ENCODE measurements at places on chromosomes 7 and 10. TPM values are rescaled to one million over a fixed set of nuclear protein-coding genes. Genes with fewer than 3 reads are reported as not detected.

DNA sequence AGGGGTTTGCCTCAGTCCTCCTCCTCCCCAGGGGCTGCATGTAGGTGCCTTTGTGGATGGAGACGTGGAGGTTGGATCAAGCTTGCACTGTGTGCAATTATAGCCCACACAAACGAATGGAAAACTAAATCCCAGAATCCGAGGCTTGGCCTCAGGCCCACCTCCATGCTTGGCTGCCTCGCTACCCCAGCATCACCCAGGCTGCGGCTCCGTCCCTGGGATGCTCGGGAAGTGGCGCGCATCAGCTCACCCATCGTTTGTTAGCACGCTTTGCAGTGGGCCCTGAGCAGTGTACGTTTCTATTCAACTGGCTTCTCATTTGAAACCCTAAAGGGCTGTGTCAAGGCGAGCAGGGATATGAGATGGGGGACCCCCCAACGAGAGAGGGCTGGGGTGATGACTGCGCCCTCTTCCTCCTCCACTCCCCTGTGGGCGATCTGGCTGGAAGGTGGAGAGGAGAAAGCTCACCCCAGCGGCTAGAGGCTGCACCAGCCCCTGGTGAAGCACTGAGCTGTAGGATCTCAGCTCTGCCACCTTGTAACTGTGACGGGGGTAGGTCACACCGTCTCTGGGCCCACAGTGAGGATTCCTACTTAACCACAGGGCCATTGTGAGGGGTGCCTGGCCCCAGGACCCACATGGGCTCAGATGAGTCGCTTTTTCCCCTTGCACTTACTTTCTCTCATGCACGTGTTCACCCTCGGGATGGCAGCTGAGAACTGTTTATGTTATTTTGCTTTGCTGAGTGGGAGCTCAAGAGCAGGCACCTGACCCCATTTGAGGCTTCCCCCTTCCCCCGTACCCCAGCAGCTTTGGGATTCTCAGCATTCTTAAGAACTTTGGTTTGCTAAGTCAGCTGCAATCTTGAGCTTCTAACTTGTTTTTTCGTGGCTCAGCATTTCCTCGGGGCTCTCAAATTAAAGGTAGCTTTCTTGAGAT, 12.7 kb upstream of the BTBD16 start:
- DNase-seq, result no peak

DNA sequence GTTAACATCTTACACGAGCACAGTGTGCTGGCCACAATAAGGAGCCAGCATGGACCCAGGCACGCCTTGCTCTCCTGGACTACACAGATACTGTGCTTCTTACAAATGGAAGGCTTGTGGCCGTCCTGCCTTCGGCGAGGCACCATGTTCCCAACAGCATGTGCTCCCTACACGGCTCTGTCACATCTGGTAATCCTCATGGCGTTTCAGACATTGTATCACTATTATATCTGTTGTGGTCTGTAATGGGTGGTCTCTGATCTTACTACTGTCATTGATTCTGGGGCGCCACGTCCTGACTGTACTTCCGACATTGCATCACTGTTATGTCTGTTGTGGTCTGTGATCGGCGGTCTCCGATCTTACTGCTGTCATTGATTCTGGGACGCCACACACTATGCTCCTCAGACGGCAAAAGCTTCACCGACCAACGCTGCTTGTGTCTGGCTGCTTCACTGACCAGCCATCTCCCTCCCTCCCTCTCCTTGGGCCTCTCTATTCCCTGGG, 195.4 kb downstream of the MAD1L1 start:
- peak; percentile 39 for DNase-seq

DNA sequence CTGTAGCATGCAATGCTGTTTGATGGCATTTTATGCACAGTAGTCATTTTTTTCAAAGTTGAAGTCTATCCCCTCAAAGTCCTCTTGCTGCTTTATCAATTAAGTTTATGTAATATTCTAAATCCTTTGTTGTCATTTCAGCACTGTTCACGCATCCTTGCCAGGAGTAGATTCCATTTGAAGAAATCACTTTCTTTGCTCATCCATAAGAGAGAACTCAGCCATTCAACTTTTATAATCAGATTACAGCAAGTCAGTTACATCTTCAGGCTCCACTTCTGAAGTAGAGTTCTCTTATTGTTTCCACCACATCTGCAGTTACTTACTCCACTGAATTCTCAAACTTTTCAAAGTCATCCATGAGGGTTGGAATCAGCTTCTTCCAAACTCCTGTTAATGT, 32.3 kb downstream of the SDHAF3 start:
- DNase-seq, result no peak

DNA sequence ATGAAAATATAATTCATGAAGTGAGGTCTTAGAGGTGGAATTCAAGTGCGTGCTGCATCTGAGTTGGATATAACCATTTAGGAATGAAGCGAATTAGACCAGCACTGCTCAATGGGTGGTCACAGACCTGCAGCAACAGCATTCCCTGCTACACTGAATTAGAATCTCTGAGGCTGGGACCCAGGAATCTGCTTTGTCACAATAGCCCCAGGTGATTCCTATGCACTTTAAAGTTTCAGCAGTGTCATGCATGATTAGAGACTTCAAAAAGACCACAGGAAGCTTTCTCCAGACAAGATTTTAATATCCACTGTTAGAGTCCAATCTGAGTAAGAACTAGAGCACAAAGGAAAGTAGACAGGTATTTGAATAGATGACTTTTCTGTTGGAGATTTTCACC, 352.8 kb upstream of the VSTM2A start:
- no peak for DNase-seq

DNA sequence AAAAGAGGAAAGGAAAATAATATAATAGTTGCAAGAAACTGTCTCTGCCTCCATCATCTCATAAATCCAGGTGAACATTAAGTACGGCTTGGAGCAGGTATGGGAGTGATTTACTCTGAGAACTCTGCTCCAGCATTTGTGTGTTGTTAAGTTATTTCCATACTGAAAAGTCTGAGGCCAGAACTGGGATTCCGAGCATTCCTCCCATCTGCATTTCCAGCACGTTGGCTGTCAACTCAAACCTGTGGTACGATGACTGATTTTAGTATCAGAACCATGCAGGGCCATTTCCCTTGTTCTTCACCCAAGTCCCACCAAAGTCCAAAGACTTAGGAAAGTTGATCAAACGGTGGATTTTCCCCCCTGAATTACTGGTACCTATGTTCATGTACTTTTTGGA, 104.9 kb downstream of the CREB5 start:
- no peak for DNase-seq

GRCh38 chr10:19098803-19099202, 50.2 kb downstream of the MALRD1 start:
- DNase-seq, result no peak

DNA sequence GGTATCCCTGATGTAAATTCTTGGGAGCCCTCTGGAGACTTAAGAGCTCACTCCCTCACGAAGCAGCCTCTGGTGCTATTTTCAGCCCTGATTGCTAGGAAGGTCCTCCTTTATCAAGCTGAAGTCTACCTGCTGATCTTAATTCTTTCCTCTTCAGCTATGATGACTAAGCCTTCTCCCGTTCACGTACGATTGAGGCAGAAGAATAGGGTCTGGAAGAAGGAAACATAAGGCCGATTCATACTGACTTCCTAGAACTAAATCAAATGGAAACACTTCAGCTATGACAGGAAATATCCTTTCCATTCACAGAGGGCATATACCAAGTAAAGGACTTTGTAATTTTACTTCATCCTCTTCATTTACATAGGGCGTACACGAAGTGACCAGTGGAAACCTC, 107.0 kb downstream of the CPXM2 start:
- DNase-seq, result no peak

DNA sequence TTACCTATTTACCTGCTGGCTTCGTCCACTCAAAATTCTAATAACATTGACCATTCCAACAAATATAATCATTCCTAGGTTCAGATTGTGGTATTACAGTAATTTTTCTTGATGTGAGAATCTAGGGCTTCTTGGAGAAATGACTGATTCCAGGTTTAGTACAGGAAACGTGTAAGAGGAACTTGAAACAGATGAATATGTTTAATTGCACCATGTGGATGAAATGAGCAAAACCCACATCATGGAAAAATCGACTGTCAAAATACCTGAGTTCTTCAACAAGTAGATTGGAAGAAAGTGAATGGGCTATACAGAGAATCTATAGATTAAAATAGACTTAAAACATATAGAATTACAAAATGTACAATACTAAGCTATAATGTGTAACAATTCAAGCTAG, 24.9 kb upstream of the OR9A4 start:
- DNase-seq, result no peak

GRCh38 chr10:10873289-10873688, 144.4 kb upstream of the CELF2 start:
- no peak for DNase-seq

DNA sequence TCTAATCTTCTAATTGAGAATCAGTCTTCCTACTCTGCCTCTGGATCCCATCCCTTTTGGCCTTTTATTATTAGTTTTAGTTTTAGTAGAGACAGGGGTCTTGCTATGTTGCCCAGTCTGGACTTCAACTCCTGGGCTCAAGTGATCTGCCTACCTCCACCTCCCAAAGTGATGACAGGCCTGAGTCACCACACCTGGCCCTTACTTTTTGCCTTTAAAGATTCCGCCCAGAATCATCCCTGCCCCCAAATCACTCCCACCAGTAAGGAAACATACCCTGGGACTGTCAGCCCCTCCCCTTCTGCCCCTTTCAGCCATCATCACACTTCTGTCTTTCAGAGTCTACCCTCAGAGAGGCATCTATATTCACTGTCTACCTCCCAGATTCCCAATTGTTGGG, 18.7 kb downstream of the KPNA7 start:
- DNase-seq, result no peak

GRCh38 chr10:75957314-75958120, 526.1 kb downstream of the LRMDA start:
- DNase-seq, result no peak

GRCh38 chr10:30980951-30981616, 50.6 kb downstream of the ZNF438 start:
- no peak for DNase-seq

GRCh38 chr10:99535764-99536337, 3.1 kb downstream of the NKX2-3 start:
- no peak for DNase-seq

DNA sequence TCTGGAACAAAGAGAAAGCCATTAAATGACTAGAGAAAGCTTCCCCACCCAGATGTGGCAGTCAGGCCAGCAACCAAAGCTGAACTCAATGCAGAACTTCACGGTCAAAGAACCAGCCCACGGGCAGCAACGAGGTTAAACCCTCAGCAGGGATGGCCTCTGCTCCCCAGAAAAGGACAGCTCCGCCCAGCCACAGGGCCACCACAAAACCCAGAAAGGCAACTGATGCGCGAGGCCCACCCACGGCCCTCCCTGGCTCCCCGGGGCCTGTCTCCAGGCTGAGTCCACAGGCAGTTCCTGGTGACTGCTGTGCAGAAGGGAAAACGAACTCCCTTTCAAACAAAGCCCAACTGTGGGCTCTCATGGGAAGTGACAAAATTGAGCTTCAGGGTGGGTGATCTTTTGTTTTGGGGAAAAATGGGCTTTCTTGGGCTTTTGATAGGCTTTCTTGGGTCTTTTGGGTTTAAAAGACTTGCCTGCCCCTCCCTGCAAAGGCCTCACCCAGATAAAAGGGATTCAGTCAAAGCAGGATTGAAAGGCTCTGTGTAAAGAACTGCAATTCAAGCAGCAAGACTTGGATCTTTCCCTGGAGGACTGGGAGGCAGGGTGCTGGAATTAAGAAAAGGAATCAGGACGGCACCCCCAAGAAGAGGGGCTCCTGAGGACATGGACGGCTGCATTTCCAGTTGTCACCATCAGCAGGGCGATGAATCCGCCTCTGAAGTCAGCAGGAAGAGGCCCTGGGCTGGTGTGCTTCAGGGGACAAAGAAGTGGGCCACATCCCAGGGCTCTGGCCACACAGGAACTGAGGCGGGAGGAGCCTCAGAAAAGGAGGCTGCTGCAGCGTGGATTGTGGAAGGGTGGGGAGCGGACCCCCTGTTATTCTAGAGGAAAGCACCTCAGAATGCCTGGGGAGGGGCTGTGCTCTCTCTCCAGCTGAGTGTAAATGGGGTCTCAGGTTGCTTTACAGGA, 209.9 kb downstream of the USP6NL start:
- peak; percentile 52 for DNase-seq

GRCh38 chr10:11560076-11560709, 51.3 kb downstream of the USP6NL start:
- DNase-seq, result no peak

GRCh38 chr7:113141803-113142202, 23.4 kb upstream of the SMIM30 start:
- no peak for DNase-seq

DNA sequence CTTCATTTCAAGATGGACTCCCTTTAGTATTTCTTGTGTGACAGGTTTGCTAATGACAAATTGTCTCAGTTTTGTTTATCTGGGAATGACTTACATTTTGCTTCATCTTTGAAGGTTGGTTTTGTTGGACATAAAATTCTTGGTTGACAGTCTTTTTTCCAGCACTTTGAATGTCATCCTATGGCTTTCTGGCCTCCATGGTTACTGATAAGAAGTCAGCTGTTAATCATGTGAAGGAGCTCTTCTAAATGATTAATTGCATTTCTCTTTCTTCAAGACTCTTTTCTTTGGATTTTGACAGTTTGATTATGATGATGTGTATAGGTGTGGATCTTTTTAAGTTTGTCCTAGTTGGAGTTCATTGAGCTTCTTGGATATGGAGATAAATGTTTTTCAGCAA, 26.9 kb upstream of the HHEX start:
- DNase-seq, result no peak

DNA sequence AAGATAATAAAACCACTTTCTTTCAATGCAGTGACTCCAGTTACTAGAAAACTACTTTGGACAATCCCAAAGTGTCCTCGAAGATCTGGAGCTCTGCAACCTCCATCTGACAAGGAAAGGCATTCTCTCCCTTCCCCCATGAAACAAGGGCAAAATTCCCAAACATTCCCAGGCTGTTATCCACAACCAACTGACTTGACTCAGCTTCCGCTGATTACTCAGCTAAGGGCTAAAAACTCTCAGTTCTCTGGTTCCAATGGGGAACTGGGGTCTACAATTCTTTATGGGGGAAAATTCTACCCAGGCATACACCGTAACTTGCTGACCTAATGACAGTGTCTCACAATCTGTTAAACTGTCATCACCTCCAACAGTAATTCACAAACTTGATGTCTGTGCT, 48.4 kb downstream of the SFMBT2 start:
- DNase-seq, result no peak

- DNase-seq, result no peak
Observed at GRCh38 chr10:98488669-98489430, 42.1 kb upstream of the HPS1 start.

Gene SLC26A5
- 0.07 TPM for polyA plus RNA-seq

Gene EFCAB10
- 0.64 TPM for polyA plus RNA-seq

Gene TUBAL3
- polyA plus RNA-seq, result 0.46 TPM

Gene SPDYE11
- polyA plus RNA-seq, result 0.07 TPM

Gene CALML3
- 142 TPM for polyA plus RNA-seq

Gene HTR5A
- 2.6 TPM for polyA plus RNA-seq

Gene MCM10
- polyA plus RNA-seq, result 0.27 TPM

Gene IL15RA
- polyA plus RNA-seq, result 12.0 TPM

Gene PROSER2
- polyA plus RNA-seq, result 17.8 TPM

Gene HYAL4
- 0.30 TPM for polyA plus RNA-seq

Gene SPDYE8
- 0.07 TPM for polyA plus RNA-seq

Data from thymus (tissue), 14 donors.